ENCODE measurements at places on chromosomes 13 and 19. TPM values are rescaled to one million over a fixed set of nuclear protein-coding genes. Genes with fewer than 3 reads are reported as not detected.

GAPDHS gene
- not detected for polyA plus RNA-seq

DNA sequence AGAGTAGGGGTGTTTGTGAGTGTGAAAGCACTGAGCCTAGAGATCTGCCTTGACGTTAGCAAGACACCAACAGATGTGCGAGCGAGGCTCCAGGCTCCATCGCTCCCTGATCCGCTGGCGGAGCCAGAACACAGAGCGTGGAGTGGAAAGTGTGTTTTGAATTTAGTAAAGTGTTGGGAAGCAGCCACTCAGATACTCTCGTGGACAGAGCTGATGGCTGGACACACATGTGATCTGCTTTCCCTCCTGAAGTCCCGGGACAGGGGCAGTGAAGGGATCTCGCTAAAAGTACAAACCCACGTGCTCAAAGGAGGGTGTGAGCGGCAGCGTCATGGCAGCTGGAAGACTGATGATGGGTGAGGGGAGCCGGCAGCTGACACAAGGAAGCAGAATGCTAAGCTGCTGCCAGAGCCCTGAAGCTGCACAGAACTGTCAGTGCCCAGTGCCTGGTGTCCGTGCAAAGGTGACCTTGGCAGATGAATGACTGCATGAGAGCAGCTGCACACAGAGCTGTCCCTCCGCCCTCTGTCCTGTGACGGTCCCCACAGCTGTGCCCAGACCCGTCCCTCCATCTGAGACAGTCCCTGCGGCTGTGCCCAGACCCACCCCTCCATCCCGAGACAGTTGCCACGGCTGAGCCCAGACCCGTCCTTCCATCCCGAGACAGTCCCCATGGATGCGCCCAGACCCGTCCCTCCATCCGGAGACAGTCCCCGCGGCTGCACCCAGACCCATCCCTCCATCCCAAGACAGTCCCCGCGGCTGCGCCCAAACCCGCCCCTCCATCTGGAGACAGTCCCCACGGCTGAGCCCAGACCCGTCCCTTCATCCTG is 29.6 kb upstream of the TMEM255B start:
- no peak for DNase-seq
- peaks cover 11% of the 10 kb centered on the region for H3K4me1 ChIP-seq
- H3K36me3 ChIP-seq = no peaks in the 10 kb centered on the region
- H3K27me3 ChIP-seq = no peaks in the 10 kb centered on the region
- H3K27ac ChIP-seq = no peak overlapping the region

- no peaks in the 10 kb centered on the region for H3K27me3 ChIP-seq
- no peak overlapping the region for H3K27ac ChIP-seq
- no peak overlapping the region for H3K4me3 ChIP-seq
- no peak for DNase-seq
- no peaks in the 10 kb centered on the region for H3K4me1 ChIP-seq
These were observed 199.7 kb downstream of the GGACT start for GRCh38 chr13:100388923-100389322.

DNA sequence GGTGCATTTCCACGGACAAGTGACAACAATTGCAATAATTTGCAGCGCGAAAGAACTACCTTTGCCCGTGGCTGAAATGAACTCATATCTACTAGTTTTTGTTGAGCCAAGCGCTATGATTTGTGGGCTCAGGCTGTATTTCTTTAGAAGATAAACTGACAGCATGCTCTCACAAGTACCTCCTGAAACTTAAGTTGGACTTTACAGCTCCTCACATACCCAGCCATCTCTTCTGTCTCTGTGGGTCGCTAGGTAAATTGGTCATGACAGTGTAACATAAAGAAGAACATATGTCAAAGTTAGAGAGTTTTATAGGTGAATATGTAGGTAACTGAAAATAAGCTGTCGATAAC is 839 bp downstream of the COG6 start:
- H3K27me3 ChIP-seq = no peaks in the 10 kb centered on the region
- H3K4me3 ChIP-seq = peak overlapping the region; percentile 79
- H3K36me3 ChIP-seq = peaks cover 11% of the 10 kb centered on the region
- peaks cover 4% of the 10 kb centered on the region for H3K4me1 ChIP-seq
- peak overlapping the region; percentile 79 for H3K27ac ChIP-seq

TEAD2 gene
- not detected for polyA plus RNA-seq

- H3K27me3 ChIP-seq = no peaks in the 10 kb centered on the region
- peak overlapping the region; percentile 43 for H3K4me3 ChIP-seq
- DNase-seq = no peak
- H3K4me1 ChIP-seq = peaks cover 49% of the 10 kb centered on the region
These were observed 34.1 kb downstream of the STK24 start for GRCh38 chr13:98542568-98543377.

- no peak for DNase-seq
- no peak overlapping the region for H3K27ac ChIP-seq
- H3K4me3 ChIP-seq = no peak overlapping the region
- no peaks in the 10 kb centered on the region for H3K36me3 ChIP-seq
- no peaks in the 10 kb centered on the region for H3K4me1 ChIP-seq
These were observed 97.0 kb upstream of the MBNL2 start for GRCh38 chr13:97124915-97125809.

DNA sequence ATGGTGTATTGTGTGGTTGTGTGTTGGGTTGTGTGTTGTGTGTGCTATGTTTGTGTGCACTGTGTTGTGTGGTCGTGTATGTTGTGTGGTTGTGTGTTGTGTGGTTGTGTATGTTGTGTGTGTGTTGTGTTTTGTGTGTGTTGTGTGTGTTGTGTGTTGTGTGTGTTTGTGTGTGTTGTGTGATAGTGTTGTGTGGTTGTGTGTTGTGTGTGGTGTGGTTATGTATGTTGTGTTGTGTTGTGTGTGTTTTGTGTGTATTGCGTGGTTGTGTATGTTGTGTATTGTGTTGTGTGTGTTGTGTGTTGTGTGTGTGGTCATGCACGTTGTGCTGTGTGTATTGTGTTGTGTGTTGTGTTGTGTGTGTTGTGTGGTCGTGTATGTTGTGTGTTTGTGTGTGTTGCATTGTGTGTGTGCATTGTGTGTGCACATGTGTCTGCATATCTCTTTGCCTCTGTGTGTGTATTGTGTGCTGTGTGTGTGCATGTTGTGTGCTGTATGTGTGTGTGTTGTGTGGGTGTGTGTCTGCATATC is 2.9 kb downstream of the C3 start:
- H3K36me3 ChIP-seq = no peaks in the 10 kb centered on the region
- no peak overlapping the region for H3K4me3 ChIP-seq
- no peak for DNase-seq

DNA sequence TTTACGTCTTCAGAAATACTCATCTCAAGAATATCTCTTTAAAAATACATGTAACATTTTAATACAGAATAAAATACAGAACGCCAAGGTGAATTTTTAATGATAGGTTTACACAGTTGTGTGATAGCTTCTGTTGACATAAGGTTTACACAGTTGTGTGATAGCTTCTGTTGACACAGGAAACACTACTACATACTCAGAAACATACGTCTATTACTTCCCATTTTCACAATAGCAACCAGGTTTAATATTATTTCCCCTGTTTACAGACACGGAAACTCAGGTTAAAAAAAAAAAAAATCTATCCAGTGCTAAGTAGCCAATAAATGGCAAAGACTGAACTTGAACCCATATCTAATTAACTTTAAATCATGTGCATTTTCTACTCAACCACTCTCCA is 571.2 kb downstream of the LIG4 start:
- no peak overlapping the region for H3K4me3 ChIP-seq
- H3K27me3 ChIP-seq = no peaks in the 10 kb centered on the region
- no peak for DNase-seq
- no peak overlapping the region for H3K27ac ChIP-seq
- no peaks in the 10 kb centered on the region for H3K4me1 ChIP-seq
- H3K36me3 ChIP-seq = no peaks in the 10 kb centered on the region
